ENCODE measurements at places on chromosomes 2 and 18.

DNA sequence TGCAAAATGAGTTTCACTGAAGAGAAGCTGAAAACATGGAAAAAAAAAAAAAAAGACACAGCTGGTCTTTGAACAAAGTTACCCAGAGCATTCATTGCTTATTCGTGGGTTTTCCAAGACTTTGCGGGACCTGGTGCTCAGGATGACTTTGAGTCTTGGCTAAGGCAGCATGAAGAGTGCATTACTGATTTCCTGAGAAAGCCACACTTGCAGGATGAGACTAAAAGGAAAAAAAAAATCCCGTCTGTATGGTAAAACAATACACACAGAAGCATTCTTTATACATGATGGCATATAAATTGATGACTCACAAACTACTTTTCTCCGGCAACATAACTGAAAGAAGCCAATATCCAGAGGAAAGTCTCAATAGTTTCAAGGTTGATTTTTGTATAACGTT is 195.4 kb downstream of the SPP2 start:
- DNase-seq = no peak

DNA sequence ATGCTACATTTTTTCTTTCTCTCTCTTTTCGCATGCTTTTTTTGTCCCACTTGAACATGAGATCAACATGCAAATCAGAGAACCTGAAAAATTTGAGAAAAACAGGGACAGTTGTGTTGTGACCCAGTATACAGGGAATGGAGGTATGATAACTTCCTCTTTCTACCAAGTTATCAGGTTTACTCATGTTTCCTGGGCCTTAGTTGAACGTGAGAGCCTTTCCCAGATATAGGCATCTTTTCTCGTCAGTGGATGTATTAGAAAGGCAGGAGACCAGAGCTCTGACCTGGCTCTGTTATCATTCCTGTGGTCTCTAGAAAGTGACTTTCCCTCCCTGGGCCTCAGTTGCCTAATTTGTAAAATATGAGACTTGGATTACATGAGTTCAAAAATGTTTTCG is 30.1 kb upstream of the FAM117B start:
- no peak for DNase-seq

DNA sequence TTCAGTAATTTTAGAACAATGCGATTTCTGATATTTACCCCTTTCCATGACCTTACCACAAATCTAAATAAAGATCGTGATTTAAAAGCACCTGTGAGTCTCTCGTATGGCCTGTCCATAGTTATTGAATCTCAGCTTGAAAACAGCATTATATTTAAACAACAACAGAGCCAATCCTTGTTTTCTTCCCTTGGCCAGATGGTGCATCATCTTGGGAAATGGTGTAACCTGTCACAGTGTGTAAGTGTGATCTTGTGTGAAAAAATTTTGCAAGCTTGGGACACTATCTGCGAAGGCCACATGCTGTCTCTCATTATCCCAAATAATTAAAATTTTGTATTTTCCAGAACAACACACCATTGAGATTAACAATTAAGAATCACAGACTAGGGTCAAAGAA is 262.7 kb upstream of the SPHKAP start:
- DNase-seq = no peak

GRCh38 chr2:84449055-84449454 is 10.0 kb downstream of the SUCLG1 start:
- no peak for DNase-seq

DNA sequence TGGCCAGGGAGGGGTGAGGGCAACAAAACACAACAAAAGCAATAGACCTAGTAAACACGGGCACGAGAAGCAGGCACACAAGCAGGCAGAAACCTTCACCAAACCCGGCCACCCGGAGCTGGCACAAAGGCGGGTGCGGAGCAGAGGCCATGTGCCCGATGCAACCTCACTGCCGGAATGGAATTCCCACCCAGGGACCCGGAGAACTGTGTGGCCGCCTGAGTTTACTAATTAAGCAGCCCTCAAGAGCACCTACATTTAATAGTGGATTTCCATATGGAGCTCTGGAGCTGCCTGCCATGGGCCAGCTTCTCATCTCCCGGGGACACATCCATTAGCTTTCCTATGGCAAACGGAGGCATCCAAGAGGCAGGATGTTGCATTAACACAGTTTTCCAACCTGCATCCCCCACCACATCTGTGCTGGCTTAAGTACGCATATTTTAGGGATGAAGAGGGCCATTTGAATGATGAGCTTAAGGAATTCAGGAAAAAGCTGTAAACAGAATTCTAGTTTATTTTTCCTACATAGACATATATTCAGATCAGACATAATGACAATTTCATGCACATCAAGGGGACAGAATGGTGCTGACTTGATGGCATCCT is 104.5 kb upstream of the SMIM21 start:
- no peak for DNase-seq

- no peak for DNase-seq
Measured at GRCh38 chr18:9094307-9095226, 7.9 kb upstream of the NDUFV2 start.

GRCh38 chr2:50318147-50318546 is 713.8 kb downstream of the NRXN1 start:
- DNase-seq = no peak

- no peak for DNase-seq
Measured at GRCh38 chr2:8447610-8448221, 234.1 kb upstream of the ID2 start.

DNA sequence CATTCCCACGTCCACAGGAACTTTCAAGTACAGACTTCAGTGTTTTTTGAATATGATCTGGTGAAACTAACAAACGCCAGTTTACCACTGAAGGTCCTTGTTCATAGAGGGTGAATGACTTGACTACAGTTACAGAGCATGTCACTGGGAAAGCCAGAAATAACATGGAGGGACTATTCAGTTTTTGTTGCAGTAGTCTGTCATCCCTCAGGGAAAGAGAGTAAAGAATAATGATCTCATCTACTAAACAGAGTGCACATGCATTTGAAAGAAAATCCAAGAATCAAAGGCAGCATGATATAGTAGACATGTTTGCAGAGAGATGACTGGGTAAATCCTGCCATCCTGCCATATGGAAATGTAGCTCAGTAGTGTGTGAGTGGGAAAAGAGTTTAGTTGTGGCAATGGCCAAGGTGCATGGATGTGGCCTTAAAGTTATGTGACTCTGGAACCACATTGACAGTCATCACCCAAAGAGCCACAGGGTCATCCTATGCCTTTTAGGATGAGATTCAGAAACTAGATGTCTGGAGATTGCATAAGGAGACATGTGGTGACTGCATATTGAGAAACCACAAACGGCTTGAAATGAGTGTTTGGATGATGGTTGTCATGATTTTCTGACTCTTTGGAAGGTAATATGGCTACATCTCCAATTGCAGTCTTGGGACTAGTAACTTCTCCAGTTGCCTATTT is 125.3 kb upstream of the ZEB2 start:
- no peak for DNase-seq

- no peak for DNase-seq
Measured at GRCh38 chr2:126890551-126891450, 7.9 kb upstream of the TEX51 start.

DNA sequence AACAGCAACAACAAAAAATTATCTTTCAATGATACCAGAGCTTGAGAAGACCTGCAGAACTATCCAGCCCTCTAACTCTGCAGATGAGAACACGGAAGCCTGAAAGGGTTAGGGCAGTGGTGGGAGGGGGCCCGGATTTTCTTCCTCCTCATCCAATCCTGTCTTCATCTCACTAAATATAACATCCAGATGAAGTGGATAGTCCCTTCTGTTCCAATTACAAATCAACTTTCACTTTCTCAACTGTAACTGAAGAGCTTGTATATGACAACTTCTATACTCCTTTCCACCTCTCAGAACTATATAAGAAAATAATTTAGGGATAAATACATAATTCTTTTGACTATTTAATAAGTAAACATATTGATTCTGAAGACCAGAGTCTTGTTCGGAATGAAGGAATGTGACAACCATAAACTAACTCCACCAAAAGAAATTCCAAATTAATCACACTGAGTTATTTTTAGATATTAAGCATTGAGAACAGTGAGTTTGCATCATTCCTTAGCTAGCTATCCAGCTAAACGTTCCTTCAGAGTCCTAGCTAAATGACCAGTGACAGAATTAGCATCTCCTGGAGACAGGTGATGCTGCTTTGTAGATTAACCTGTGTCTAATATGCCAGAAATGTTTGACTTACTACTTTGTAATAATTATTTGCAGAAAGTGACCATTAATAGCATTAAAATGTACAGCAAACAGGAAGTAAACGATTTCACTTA is 32.7 kb downstream of the SFT2D3 start:
- DNase-seq = no peak

- DNase-seq = no peak
Measured at GRCh38 chr18:75062297-75062886, 146.5 kb downstream of the PTGR3 start.

DNA sequence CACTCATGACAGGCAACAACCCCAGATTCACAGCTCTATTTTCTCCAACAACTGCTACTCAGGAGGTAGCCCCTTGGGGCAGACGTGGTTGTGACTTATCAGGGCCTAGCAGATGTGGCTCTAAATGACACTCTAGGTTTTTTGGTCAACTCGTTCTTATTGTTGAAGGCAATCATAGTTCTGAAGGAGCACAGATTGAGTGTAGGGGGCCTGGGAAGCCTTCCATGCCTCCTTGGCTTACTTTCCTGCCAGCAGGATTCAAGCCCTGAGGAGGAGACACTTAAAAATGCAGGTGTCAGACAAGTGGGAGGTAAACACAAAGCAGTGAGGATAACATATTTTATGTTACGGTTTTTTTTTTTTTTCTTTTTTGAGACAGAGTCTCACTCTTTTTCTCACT is 23.5 kb upstream of the SUCLG1 start:
- no peak for DNase-seq

- DNase-seq = no peak
Measured at GRCh38 chr2:70089220-70089982, 2.1 kb downstream of the PCBP1 start.

DNA sequence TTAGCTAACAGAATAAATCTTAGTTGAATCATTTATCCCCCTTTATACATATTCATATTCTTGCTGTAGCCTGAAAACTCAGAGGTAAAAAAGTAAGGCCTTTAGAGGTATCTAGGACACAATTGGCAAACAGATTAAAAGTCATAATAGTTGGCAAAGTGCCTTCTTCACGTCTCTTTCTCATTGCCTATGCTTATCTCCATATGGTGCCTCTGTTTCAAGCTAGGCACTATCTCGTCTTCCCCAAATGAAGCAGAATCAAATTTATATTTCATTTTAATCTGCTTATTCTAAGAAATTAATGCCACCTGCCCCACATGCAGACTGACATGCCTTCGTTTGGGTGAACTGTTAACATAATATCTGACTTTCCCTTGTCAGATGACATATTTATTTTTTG is 245.4 kb downstream of the CDH2 start:
- no peak for DNase-seq

GRCh38 chr2:67840460-67841068 is 222.2 kb downstream of the C1D start:
- DNase-seq = peak; percentile 3

- no peak for DNase-seq
Measured at GRCh38 chr2:46537624-46538295, 58.4 kb downstream of the TMEM247 start.

- no peak for DNase-seq
Measured at GRCh38 chr2:190562121-190562520, 27.6 kb upstream of the NEMP2 start.

- DNase-seq = no peak
Measured at GRCh38 chr2:23691565-23691964, 235.4 kb downstream of the ATAD2B start.

GRCh38 chr2:110973262-110973661 is 147.5 kb upstream of the BCL2L11 start:
- DNase-seq = no peak

- DNase-seq = no peak
Measured at GRCh38 chr2:196279541-196279940, 108.2 kb upstream of the STK17B start.

DNA sequence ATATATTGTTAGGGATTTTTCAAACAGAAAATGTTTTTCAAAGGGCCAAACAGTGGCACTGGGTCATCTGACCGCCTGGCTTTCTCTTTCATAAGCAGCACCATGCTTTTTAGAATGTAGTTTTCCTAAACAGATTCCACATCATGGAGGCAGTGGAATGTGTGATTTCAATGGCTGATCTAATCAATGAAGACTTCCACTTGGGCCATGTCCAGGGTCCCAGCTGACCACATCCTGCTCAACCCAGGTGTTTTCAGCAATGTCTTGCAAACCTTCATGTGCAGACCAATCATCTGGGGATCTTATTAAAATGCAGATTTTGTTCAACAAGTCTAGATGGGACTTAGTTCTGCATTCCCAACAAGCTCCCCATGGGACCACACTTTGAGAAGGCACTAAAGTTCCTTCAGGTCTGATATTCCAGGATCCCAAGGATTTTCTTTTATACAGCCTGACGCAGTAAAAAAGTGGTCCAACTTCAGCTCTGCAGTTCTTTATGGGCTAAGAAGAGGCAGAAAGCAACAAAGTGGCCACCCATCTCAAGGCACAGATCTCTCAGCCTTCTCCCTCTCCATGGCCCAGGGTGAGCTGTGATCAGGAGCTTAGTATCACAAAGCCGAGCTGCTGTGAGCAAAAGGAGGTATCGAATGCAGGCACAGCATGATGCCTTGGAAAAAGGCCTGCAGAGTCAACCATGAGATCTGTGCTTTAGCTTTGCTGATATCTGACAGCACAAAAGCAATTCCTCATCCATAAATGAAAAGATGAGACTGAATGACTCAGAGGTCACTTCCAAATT is 3.7 kb downstream of the ALKAL2 start:
- no peak for DNase-seq
